NCI-H69 (cell line): ENCODE measurements at places on chromosomes 4 and X.

GRCh38 chrX:13571136-13571535 lies 1.7 kb downstream of the EGFL6 start:
- no peak for DNase-seq

DNA sequence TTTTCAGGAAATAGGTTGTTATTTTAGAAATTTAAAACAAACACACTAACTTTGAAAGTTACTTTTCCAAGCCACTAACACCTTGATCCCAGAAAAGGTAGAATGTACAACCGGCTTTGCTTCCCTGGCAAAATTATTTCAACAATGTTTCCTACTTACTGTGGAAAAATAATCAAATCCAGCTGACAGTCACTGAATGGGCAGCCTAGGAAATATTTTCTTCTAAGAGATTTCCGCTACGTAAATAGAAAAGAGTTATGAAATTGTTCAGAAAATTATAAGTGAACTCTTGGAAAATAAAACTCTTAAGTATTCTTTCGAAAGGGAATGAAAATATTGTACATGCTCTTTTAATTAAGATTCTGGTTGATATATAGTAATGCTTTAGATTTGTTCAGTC lies 195.7 kb downstream of the GASK1B start:
- no peak for DNase-seq

DNA sequence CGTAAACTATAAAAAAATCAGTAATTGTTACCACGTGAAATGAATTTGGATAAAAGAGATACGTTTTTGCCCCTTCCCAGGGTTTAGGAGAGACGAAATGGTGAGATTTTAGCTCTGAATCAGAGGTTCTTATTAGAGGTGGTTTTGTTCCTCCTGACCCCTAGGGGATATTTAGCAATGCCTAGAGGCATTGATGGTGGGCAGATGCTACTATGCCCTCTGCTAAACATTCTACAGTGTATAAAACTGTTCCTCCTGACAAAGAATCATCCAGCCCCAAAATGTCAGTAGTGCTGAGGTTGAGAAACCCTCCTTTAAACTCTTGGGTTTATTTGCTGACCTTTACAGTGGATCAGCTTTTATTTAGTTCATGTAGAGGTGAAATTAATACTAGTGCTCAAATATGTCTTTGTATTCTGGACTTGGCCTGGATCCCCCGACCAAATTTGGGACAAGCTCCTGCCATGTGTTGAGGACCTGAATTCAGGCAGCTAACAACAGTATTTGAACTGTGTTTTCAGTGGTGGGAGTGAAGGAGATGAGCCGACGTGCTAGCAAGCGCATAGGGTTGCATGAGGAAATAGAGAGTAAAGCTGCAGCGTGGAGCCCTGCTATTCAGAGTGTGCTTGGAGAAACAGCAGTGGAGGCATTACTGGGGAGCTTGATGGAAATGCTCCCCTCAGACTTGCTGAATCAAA lies 126.1 kb downstream of the PTTG2 start:
- DNase-seq, result peak; percentile 2

- DNase-seq, result peak; percentile 97
These were observed 17.8 kb downstream of the SCD5 start for GRCh38 chr4:82780752-82781231.

DNA sequence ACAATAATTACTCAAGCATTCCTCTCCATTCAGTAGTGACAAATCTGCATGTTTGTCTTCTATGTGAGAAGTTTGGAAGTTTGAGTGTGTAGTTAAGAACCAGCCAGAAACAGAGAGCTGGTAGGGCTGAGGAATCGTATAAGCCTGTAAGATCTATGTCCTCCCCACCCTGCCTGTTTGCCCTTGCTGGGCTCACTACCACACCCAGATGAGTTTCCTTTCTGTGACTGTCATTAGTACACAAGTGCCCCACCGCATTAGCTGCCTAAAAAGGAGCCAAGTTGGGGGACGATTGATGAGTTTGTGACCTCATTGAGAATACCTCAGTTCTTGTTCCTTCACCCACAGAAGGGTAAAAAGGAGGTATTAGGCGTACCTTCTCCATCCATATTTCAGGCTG lies 28.3 kb downstream of the DOCK11 start:
- DNase-seq, result no peak

GRCh38 chr4:161291222-161291621 lies 872.6 kb downstream of the FSTL5 start:
- DNase-seq, result no peak

DNA sequence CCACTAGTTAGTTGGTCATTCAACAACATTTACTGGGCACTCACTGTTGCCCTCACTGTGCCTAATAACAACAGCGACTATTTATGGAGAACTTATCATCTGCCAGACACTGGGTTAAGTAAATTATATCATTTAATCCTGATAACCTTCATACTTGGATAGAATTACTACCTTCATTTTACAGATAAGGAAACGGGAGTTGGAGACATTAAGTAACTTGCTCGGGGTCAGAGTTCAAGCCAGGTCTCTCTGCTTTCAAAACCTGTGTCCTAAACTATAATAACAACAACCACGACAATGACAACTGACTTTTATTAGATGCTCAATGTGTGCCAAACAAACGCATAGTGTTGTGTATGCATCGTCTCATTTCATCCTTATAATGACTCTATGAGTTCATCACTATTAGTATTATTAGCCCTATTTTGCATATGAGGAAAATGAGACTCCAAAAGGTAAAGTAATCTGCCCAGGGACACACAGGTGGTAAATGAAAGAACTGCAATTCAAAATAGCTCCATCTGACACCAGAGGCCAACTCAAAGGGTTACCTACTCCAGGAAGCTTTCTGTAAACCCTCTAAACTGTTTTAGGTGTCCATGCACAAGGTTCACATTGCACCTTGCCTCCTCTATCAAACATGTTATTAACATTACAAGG lies 98.4 kb upstream of the ACSL4 start:
- DNase-seq, result no peak

GRCh38 chr4:20271950-20272349 lies 20.2 kb downstream of the SLIT2 start:
- peak; percentile 58 for DNase-seq

DNA sequence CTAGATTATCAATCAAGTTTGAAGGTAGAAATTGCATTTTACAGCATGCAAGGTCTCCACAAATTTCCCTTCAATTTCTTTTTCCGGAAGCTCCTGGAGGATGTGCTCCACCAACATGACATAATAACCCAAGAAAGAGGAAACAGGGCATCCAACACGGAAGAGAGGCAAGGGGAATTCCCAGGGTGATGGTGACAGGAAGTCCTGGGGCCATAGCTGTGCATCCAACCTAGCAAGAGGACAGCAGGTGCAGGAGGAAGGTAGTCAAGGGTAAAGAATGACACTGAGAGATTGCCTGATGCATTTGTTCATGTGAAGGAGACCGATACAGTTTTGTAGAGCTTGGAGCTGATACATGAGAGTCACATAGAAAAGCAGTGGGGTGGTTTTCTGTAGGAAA lies 115.7 kb upstream of the LSM6 start:
- peak; percentile 29 for DNase-seq

DNA sequence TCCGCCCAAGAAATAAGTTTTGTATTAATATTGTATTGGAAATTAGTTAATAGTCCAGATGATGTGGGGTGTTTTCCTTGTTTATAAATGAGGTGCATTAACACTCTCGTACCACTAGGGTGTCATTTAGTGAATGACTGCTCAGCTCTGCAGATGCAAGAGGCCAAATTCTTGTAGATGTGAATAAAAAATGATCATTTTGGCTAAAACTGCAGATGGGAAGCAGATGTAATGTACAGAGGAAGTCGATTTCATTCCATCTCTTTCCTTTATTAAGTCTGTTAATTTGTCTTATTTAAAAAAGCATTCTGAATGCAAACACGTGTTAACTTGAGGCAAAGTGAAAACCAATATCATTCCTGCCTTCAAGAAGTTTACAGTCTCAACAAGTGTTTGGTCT lies 108.1 kb downstream of the DHX15 start:
- peak; percentile 22 for DNase-seq

DNA sequence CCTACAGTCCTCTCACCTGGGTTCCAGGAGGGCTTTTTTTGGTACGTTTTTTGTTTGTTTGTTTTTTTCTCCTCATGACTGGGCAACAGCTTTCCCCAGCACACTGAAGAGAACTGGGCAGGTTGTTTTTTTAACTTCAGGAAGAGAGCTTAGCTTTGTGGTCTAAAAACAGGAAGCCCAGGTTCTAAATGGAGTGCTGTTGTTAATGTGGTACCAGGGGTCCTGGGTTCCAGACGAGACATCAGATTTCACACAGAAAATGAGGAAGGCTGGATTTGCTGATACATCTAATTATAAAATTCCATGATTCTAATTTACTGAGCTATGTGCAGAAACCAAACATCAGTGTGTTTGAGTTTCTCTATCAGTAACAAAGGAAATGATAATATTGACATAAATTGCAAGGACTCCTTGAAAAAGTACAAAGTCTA lies 4.2 kb downstream of the MYOZ2 start:
- peak; percentile 5 for DNase-seq

GRCh38 chrX:68989456-68989855 lies 160.6 kb downstream of the EFNB1 start:
- DNase-seq, result no peak

GRCh38 chr4:48103483-48104139 lies 30.4 kb downstream of the TXK start:
- no peak for DNase-seq

DNA sequence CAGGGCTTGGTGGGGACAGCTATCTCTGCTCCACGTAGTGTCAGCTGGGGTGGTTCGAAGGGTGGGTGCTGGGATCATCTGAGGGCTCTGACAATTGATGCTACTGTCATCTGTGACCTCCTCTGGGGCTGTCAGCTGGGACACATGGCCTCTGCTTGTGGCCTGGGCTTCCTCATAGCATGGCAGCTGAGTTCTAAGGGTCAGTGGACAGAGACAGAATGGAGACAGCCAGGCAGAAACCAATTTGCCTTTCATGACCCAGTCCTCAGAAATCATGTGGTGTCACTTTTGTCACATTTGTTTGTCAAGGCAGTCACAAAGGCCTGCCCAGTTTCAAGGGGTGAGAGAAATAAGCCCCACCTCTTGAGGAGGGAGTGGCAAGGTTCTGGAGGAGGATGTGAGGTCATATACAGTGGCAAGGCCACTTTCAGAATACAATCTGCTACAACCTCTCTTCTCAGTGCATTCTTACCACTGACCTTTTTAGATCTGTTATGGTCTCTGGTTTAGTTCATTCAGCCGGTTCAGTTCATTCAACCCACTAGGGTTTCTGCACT lies 103.6 kb upstream of the BCOR start:
- DNase-seq, result peak; percentile 14

DNA sequence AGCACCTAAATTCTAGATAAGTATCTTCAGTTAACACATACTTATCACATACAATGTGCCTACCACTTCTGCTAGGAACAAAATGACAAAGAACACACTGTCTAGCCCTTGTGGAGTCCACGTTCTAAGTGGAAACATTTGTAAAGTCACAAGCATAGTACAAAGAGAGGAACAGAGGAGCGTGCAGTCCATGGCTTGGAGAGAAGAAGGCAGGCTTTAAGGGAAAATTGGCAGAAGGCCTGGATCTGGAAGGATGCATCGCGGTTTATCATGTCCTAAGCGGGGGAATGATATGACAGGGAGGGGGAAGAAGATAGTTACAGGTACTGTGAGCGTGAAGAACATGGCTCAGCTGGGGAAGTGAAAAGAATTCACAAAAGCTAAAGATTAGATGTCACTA lies 218.0 kb downstream of the PRDM5 start:
- DNase-seq, result no peak

- DNase-seq, result no peak
These were observed 2.4 kb downstream of the XAGE3 start for GRCh38 chrX:52865343-52865998.

- peak; percentile 19 for DNase-seq
These were observed 2.1 kb downstream of the OGT start for GRCh38 chrX:71534773-71535544.

DNA sequence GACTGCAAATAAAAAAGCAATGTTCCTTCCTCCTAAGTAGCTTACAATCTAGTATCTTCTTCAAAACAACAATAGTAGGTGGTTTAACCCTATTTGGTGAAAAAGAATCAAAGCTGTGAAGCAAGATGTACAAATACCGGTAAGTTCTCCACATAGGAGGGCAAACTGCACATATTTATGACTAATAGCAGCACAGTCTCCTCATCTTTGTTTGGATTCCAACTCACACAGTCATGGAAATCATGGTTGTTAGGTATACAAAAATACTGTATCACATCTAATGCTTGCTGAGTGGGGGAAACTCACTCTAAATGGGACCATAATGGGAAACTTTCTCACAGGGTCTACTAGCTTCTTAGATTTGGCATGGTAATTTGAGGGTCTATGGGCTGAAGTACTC lies 597.2 kb downstream of the INPP4B start:
- no peak for DNase-seq

- DNase-seq, result no peak
These were observed 119.7 kb downstream of the ATG4A start for GRCh38 chrX:108211301-108211700.

- DNase-seq, result peak; percentile 1
These were observed 2.8 kb upstream of the SRP72 start for GRCh38 chr4:56464581-56464980.

DNA sequence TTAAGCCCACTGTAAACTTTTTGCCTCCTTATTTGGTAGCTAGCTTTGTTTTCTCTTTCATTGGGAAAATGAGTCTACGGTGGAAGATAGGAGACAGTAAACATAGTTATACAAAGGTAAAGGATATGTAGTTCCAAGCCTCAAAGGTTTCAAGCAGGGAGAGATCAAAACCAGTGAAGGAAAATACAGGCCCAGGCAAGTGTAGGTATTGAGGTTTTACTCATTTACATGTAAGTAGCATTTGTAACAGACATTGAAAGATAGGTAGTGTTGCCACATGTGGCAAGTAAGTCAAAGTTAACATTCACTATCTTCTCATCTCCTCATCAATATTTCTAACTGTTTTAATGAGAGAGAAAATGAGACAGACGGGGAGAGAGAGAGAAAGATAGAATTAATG lies 136.5 kb downstream of the RTL3 start:
- no peak for DNase-seq

DNA sequence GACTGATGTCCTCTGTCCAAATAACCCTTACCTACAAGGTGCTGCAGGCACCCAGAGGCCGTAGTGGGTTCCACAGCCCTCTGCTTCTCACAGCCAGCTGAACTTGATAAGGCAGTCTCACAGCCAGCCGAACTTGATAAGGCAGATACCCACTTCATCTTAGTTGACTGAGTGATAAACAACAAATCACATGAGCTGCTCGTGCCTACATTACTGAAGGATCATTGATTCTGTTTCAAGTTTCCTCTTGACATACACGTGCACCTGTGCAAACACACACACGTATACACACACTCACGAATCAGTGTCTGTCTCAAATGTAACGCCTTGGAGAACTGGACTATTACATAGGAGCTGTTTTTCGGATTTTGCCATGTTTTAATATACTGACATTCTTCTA lies 276.3 kb downstream of the DCTD start:
- DNase-seq, result peak; percentile 53

GRCh38 chr4:168883513-168883912 lies 126.5 kb downstream of the CBR4 start:
- no peak for DNase-seq

- DNase-seq, result peak; percentile 93
These were observed 17.9 kb upstream of the PDE5A start for GRCh38 chr4:119646347-119647071.

- peak; percentile 44 for DNase-seq
These were observed 12.3 kb upstream of the XPNPEP2 start for GRCh38 chrX:129726307-129727111.
